Epithelial cell of proximal tubule (primary cell): ENCODE measurements at places on chromosomes 1 and 21. TPM values are rescaled to one million over a fixed set of nuclear protein-coding genes. Genes with fewer than 3 reads are reported as not detected.

Gene FAM131C
- total RNA-seq: 0.46 TPM in 1 of 2 replicates, not detected in the other

Gene LPAR3
- 1.2 and 1.8 TPM in 2 replicates for total RNA-seq

Gene METTL18
- total RNA-seq: 5.7 and 9.4 TPM in 2 replicates

GRCh38 chr1:19063122-19063521 is 106.6 kb upstream of the IFFO2 start:
- DNase-seq: no peak

DNA sequence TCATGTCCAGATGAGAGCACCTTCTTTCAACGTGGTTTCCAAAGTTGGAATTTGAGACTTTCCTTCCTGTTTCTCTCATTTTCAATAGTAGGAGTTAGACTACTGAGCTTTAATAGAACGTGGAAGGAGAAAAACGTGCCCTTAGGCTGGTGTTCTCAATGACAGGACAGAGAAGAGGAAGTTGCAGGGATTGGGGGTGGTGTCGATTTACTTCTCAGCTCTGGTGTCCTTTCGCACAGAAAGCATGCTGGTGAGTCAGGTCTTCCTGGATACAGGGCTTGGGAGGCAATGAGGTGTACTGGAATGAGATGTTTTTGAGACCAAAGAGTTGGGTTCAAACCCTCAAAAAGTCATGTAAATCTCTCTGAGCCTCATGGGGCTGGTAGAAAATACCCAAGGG is 67.1 kb downstream of the HIVEP3 start:
- DNase-seq: peak; percentile 47

DNA sequence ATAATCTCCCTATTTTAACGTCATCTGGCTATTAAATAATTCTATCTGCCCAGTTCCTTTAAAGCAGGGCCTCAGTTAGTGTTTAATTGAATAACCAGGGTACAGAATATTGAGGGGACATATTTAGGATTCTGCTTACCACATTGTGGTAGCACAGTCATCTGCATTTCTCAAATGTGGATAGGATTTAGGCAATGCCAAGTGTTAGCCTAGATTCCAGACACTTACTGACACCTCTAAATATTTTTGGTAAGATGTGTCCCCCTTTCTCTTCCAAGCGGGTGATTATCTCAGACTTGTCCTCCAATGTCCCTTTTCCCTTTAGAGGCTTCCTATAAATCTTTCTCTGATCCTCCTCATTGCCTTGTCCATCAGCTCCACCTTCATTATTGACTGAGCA is 160.8 kb upstream of the HOOK1 start:
- DNase-seq: no peak

DNA sequence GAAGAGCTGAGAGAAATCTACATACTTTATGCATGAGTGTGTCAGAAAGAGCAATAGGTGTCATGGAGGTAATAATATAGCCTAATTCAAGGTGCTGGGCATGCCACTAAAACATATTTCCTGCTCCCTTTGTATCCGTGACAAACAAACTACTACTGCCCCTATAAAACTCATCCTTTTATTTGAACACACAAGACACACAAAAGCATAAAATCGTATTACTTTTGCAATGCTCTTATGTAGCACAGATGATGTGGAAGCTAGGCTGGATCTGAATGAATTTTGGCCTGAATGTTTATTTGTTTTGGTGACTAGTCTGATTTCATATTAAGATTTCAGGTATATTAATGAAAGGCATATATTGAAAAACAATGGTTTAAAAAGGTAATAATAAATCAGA is 239.3 kb upstream of the NEGR1 start:
- no peak for DNase-seq

DNA sequence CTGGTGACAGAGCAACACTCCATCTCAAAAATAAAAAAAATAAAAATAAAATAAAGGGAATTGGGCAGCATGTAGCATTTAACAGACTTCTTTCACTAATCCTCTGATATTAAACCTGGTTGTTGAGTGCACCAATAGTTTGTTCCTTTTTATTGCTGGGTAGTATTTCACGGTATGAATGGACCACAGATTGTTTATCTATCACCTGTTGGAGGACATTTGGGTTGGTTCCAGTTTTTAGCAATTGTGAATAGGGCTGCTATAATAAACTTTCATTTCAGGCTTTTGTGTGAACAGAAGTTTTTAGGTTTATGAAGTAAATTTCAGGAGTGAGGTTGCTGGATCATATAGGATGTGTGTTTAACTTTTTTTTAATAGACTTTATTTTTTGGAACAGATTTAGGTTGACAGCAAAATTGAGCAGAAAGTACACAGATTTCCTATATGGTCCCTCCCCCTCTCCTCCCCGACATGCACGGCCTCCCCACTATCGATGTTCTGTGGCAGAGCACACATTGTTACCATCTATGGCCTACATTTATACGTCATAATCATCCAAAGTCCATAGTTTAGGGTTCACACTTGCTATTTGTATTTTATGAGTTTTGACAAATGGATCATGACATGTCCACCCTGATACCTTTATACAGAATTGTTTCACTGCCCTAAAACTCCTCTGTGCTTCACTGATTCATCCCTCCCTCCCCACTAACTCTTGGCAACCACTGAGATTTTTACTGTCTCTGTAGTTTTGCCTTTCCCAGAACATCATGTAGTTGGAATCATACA is 66.1 kb upstream of the TMPRSS2 start:
- no peak for DNase-seq

DNA sequence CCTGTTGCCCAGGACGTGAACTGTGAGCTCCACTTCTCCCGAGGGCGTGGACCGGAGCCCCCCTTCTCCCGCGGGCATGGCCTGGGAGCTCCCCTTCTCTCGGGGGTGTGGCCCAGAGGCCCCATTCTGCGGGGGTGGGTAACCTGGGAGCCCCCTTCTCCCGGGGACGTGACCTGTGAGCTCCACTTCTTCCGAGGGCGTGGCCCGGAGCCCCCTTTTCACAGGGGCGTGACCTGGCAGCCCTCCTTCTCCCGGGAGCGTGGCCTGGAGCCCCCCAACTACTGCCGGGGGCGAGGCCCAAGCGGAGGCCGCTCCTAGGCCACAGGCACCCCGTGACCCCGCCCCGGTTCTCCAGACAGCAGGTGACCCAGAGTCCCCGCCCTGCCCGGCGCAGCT is 320 bp downstream of the C1orf174 start:
- DNase-seq: no peak
